ENCODE measurements at places on chromosomes 1 and 21.

GRCh38 chr1:210364479-210364878, 35.8 kb downstream of the HHAT start:
- DNase-seq = peak; percentile 87

- DNase-seq = no peak
Observed at GRCh38 chr1:27594564-27595510, 9.1 kb downstream of the AHDC1 start.

- peak; percentile 31 for DNase-seq
Observed at GRCh38 chr1:214280386-214281020, 456 bp upstream of the SMYD2 start.

DNA sequence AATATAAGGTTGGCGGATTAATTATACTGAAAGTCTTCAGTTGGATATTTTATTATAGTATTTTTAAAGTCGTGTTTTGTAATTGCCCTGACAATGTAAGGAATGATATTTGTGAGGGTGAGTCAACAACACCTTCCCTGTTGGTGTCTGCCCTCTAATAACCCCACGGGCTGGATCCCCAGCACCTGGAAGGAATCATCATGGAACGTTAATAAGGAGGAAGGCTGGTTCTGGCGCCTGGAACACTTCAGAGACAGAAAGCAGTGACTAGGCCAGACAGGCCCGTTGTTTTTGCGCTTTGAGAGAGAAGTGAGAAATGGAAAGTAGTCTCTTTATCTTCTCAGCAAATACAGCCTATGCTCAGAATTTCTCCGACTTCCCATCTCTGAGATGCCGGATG, 31.6 kb downstream of the TEX35 start:
- DNase-seq = no peak

- DNase-seq = no peak
Observed at GRCh38 chr1:14653461-14653960, 55.0 kb downstream of the KAZN start.

DNA sequence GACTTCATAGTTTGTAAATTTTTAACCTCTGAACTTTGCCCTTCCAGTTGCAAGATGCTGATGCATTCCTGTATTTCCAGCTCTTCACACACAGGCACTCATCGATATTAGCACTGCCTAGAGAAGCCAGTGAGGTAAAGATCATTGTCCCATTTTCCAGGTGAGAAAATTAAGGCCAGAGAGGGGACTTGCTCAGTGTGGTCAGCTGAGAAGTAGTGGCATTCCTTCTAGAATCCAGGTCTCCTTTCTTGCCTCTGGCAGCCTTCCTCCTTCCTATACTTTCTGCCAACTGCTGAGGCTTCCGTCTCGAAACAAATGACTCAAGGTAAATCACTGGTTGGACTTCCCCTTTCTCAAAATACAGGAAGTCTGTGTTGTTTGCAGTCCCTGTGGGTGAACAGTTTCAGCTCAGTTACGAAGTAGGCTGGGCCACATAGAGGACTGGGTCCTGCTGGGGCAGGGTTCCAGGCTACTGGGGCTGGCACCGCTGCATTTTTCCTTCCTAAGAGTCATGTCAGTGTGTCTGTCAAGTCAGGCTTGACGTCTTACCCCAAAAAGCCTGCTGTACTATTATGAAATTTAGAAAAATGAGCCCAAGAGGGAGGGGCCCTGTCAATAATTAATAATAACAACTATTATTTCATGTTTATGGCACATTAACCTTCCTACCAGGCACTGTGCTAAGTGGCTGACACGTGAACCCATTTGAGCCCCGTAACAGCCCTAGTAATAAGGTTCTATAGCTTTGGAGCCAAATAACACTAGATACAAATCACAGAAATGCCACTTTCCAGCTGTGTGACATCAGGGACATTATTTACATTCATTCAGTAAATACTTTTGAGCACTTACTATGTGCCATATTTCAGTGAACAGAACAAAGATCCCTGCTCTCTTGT, 16.6 kb upstream of the RNF19B start:
- DNase-seq = peak; percentile 75

GRCh38 chr1:214338212-214338611, 57.3 kb downstream of the SMYD2 start:
- no peak for DNase-seq

GRCh38 chr1:158564608-158565007, 5.8 kb downstream of the OR6P1 start:
- DNase-seq = no peak

- DNase-seq = no peak
Observed at GRCh38 chr1:192003295-192004077, 154.8 kb upstream of the RGS18 start.

- DNase-seq = no peak
Observed at GRCh38 chr1:8097908-8098307, 71.8 kb upstream of the ERRFI1 start.

DNA sequence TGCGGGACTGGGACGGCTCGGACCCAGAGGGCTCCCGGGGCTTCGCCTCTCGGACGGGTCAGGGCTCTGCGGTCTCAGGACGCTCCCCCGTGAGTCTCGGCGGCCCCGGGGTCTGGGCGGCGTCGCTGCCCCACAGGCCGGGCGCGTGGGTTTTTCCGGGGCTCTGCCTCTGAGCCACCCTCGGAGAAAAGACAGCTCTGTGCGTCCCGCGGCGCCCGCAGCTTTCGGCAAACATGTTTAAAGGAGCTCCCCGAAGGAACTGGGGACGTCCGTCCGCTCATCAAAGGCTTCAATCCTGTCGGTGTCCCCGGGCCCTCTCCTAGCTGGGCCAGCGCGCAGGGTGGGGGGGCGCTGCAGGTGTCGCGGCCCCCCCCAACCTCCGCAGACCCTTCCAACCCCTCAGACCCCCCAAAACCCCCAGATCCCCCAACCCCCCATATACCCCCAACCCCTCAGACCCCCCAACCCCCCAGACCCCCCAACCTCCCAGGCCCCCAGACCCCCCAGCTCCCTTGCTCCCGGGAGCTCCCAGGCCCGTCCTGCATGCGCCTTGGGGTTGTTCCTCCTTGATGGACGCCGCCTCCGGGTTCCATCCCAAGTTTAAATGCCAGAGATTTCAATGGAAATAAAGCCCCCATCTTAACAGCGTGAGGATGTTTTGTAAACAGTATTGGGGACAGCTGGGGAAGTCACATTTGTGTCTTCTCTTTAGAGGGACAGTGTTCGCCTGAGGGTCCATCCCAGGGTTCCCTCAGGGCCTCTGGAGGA, 996 bp upstream of the C1orf159 start:
- no peak for DNase-seq

DNA sequence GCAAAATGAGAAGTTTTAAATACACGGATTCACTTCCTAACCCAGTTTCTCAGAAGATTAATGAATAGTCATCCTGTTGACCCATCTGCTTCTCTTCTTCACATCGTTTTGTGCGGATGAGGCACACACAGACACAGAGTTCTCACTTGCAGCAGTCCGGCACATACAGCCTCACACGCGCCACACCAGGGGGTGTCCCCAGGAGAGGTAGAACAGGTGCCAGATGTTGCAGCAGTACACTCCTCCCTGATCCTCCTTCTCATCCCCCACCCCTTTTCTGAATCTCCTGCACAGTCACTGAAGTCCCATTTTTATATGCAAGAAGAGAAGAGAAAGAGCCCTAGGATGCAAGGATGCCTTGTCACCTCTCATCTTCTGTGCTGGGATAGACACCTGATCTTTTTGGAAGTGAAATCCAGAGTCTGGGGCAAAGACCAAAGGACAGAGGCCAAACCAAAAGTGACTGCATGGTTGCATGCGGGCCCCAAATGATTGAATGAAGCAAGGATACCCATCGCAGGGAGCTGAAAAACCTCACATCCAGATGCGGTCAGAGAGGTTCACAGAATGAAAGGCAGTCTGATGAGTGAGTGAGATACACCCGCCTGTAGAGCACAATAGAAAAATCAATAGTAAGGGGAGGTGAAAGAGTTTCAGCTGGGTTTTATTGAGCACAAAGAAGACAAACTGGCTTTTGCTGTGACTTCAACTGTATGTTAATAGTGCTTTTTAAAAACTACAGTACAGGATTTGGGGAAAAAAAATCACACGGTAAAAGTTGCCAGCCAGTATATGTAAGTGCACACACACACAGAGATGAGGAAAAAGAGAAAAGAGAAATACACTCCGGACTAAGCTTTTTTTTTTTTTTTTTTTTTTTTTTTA, 28.9 kb downstream of the PBX1 start:
- no peak for DNase-seq

GRCh38 chr1:107965110-107965991, at the start of gene VAV3:
Gene VAV3, minus strand, starts transcription at chr1:107965180. Its CDS starts 311 bp downstream, at chr1:107964869.
- DNase-seq = peak; percentile 64

- DNase-seq = no peak
Observed at GRCh38 chr1:192657760-192658159, 21.8 kb downstream of the RGS13 start.

- no peak for DNase-seq
Observed at GRCh38 chr1:175878775-175879174, 135.4 kb upstream of the TNR start.

DNA sequence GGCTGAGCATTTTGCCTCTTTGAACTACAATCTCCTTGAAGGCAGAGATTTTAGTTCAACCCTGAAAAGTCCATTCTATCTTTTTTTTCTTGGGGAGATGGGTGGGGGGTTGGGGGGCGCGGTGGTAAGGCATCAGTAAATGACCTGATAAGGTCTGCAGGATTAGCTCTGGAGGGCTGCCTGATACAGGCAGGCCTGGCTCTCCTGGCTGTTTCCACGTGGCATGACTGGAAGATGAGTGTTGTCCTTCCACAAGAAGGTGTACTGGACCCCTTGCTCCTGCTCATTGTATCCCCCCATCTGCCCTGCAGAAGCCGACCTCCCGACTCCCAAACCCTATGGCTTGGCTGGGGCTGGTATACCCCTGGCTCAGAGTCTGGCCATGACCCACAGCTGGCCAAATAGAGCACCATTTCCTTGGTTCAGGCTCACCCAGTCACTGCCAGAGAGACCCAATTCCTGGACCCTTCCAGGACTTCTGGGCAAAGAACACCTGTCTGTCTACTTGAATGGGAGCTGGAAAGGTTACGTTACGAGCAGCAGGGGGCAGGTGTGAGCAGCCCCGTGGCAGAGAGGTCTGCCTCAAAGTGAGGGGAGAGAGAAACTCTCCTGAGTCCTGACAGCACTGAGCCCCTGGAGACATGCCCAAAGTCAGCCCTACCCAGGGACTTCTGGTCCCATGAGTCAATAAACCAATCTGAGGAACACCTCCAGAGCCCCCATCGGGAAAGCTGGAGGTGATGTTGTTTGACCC, 17.0 kb downstream of the DHRS3 start:
- DNase-seq = no peak

DNA sequence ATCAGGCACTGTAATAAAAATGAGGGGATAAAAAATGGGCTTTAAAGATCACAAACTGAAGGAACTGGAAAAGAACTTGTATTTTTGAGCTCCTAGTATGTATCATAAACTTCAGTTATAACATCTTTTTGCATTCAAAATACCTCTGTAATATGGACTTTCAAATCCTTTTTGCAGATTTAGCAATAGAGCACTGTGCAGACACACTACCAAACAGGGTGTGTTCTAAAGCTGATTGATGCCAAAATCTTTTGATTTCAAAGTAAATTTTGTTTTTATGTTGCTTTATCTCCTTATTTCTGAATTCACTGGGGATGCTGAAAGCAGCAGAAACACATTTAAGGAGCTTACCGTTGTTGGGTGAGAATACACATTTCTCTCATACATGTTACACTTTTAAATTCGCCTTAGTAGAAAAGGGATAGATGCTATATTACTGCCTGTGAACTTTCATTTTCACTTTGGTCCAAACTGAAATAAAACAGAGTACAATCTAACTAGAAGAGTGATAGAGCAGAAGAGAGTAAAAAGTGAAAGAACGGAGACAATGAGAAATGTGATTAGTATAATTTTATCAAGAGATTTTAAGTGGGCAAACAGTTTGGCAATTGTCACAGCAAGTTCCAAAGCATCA, 1126.6 kb downstream of the BRINP3 start:
- DNase-seq = no peak

GRCh38 chr21:32795802-32796559, 24.4 kb upstream of the PAXBP1 start:
- DNase-seq = peak; percentile 27

GRCh38 chr1:60874718-60875117, 207.6 kb upstream of the NFIA start:
- DNase-seq = no peak

DNA sequence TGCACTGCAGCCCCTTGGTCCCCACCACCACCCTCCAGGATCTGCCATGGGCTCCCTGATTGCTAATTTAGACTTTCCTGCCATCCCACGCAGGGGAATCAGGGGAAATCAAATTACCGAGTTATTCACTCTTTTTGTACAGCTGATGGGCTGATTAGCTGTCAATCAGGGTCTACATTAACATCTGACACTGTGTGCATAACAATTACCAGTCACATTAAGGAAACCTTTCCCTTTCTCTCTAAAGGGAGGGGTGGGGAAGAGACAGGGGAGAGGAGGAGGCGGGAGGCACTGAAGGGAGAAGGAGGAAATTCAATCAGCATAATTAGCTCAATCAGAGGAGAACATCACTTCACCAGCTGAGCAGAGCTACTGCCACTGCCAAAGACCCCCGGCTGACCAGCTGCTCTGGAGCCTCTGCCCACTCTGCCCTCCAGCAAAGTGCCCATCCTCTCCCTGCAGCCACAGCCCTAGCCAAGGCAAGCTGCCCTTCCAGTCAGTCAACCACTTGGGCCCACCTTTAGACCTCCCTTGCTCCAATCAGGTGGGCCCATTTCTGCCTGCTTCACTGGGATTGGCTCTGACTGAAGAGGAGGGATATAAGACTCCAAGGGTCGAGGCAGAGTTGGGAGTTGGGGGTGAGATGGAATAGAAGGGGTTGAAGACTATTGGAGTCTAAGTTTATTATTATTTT, 199.3 kb upstream of the ZC3H12A start:
- DNase-seq = no peak

- DNase-seq = peak; percentile 4
Observed at GRCh38 chr1:175267716-175268416, 75.3 kb upstream of the KIAA0040 start.

- DNase-seq = no peak
Observed at GRCh38 chr1:212600071-212600915, 8.3 kb upstream of the ATF3 start.

GRCh38 chr1:36715797-36716196, 233.1 kb upstream of the CSF3R start:
- DNase-seq = no peak

DNA sequence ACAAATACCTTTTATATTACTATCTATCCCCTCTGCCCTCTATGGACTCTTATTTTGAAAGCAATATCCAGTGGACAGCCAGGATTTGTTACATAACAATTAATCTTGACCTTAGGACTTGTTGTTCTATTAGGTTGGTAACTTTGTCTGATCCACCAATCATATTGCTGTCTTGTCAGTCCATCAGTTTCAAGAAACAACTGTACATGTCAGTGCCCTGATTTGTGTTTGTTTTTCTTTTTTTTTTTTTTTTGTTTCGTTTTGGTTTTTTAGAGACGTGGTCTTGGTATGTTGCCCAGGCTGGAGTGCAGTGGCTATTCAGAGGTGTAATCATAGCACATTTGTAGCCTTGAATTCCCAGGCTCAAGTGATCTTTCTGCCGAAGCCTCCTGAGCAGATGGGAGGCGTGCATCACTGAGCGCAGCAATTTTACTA, 1.5 kb upstream of the SCP2 start:
- no peak for DNase-seq
